Stimulated activated CD8-positive, alpha-beta memory T cell treated with anti-CD3 and anti-CD28 coated beads, Interleukin-2, amount 100 ng/mL, for 1 hour (primary cell): ENCODE measurements at places on chromosomes 2 and 18.

DNA sequence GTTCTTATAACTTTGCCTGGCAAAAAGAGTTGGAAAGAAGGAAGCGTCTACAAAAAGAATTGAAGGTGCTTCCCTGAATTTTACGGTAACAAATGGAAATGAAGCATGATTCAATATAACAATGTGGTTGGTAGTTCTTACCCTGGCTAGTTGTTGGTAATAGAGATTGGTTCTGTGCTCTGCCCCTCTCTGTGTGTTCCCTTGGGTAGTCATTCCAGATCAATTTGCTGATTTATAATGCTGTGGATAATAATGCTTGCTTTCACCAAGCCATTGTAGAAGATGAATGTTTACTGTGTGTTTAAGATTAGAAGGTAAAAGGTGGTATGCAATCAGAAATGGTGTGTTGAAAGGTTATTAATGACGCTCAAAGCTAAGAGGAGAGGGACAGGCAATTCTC lies 577.8 kb upstream of the NXPH2 start:
- DNase-seq, result no peak

GRCh38 chr18:11883153-11883552 lies 25.0 kb downstream of the MPPE1 start:
- no peak for DNase-seq

GRCh38 chr18:3380384-3380961 lies 69.5 kb upstream of the TGIF1 start:
- DNase-seq, result no peak

DNA sequence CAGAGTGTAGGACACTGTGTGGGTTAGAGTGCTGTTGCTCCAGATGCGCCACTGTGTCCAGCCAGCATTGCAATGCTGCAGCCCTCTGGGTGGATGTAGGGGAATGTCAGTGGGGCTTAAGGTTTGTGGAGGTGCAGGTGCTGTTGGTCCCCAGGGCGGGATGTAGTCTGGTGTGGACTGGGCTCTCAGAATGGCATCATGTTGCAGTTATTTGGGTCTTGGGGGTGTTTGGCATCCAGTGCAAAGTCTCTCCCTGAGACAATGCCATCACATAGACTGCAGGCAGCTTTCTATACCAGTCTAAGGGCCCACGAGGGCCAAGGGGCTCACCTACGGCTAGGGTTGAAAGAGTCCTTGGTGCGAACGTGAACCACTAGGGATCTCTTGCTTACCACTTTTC lies 275.3 kb downstream of the SOX11 start:
- no peak for DNase-seq

DNA sequence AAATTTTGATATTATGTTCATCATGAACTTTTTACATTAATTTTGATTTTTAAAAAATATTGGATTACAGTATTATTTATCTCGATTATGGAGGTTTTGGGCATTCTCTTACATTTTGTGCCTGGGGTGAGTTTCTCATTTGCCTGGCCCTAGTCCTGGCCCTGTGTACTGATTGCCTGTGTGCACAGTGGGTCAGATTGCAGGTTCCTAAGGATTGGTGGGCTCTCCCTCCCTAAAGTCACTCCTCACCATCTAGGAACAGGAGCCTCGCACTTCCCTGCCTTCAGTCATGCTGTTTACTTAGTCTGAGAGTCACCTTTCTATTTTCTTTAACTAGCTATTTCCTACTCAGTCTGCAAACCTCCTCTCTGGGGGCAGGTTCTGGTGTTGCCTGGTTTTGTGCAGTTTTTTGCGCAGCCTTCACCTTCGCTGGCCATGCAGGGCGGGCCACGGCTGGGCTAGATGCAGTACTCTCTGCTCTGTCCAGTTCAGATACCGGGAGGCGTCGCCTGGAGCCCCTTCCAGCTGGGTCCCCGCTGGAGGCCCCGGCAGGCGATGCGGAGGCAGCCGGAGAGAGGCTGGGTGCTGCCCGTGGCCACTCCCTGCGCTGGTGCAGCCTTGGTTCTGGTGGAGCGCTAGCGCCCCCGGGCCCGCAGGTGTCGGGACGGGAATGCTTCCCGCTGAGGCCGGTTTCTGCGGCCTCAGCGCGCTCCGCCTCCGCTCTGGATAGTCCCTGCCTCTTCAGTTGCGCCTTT lies 23.3 kb upstream of the MC5R start:
- peak; percentile 13 for DNase-seq

DNA sequence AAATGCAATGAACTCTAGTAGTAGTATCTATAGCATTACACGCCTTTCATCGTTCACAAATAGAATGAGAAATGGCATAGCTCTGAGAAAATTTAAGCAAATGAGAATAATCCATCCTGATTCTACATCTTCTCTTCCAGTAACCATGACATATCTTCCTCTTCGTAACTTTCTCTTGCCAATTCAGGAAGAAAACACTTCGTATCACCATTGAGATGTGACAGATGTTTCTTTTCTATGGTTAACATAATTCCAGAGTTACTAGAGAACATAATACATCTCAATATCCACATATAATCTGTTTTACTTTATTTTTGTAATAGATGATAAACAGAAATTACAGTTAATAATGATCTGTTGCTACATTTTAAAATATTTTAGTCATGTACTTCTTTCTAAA lies 1527.4 kb downstream of the LRP1B start:
- no peak for DNase-seq

DNA sequence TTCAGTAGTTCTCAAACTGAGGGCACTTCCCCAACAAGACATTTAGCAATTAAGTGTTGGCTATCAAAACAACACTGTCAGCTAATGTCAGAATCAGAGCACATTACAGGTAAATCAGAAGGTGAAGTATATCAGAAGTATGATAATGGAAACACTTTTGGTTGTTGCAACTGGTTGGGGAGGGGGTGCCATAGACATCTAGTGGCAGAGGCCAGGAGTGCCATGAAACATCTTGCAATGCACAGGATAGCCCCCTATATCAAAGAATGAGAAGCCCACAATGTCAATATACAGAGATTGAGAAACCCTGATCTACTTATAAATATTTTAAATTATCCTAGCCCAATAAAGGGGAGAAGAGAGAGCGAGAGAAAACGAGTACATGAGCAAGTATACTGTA lies 4.9 kb upstream of the XPO1 start:
- DNase-seq, result no peak

- DNase-seq, result no peak
Observed at GRCh38 chr2:12652723-12653122, 64.0 kb upstream of the TRIB2 start.

- DNase-seq, result peak; percentile 77
Observed at GRCh38 chr2:60819155-60819862, 62.1 kb upstream of the REL start.

GRCh38 chr18:59516356-59517155 lies 157.5 kb upstream of the LMAN1 start:
- no peak for DNase-seq

DNA sequence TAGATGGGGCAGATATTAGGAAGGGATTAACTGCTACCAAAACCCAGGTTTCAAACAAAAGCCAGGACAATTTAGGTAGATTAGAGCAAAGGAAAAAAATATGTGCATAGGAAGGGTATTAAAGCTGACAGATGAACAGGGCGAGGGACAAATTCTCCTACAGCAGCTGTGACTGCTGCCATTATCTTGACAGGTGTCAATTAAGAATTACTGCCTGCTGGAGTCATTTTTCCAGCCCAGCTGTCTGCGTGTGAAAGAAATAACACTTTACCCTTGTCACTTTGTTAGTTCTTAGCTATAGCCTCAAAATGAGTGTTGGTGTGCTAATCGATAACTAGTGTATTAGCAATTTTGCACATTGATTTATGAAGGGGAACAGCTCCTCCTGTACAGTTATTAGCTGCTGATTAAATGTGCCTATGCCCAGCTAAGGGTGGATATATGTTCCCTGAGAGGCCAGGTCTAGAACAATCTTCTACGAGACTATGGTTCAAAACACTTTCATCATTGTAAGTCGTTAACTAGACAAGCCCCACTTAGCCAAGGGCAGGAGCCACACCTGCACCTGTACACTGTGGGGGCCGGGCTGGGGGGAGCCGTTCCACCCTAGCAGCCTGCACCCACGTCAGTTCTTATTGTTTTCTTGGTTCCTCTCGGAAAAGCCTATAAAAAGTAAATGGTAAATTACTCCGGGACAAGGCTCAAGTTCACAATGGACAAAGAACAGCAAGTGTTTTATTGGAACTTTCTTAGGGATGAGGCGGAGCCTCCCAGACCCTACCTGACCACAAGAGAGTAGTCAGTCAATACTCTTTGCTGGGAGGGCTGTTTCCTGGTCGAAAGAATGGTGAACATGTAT lies 7.7 kb downstream of the TSHZ1 start:
- no peak for DNase-seq

DNA sequence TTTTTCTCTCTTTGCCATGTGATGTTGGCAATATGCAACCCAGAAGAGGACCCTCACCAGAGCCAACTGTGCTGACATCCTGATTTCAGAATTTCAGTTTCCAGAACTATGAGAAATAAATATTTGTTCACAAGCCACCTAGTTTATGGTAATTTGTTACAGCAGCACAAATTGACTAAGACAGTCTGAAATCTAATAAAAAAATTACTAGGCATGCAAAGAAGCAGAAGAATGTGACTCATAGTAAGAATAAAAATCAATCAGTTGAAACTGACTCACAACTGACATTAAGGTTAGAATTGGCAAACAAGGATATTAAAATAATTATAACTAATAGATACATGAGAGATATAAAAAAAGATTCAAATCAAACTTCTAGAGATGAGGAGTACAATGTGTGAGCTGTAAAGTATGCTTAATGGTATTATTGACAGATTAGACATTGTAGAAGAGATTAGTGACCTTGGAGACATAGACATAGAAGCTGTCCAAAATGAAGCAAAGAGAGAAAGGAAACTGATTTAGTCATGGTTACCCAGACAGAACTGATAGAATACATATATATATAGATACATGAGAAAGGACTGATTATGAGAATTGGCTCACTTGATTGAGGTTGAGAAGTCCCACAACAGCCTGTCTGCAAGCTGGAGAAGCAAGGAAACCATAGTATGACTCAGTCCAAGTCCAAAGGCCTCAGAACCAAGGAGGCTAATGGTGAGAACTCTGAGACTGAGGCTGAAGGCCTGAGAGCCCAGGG lies 27.8 kb upstream of the TTC39C start:
- no peak for DNase-seq

DNA sequence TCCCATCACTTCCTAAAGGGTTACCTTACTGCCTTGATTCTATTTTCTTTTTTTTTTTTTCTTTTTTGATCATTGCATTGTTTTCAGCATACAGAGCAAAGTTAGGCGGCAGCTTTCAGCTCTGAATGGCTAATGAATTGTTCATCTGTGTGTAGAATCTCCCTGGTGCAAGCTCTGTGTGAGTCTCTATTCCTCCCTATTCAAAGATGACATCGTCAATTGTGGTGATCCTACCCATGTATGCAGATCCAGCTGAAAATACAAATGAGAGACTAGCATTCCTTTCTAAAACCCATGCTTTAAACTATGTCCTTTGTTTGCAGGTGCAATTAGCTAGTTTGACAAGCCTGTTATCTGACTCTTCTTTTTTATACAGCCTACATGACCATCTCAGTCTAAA lies 539.0 kb downstream of the ARHGAP15 start:
- DNase-seq, result no peak

- DNase-seq, result no peak
Observed at GRCh38 chr18:79923896-79924585, 27.4 kb downstream of the SLC66A2 start.

DNA sequence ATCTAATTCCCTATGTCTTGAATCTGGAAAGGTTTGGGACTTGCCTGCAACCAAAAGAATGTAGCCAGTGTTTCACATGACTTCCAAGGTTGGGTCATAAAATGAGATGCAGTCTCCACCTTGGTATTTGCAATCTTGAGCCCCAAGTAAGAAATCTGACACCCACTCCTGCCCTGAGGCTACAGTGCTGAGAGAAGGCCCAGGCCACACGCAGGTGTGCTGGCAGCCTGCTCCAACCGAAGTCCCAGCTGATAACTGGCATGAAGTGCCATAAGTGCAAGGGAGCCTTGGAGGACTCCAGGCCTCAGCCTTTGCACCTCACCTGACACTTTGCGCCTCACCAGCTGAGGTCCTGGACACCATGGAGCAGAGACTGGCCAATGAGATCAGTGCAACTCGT lies 182.7 kb downstream of the ANAPC1 start:
- no peak for DNase-seq

DNA sequence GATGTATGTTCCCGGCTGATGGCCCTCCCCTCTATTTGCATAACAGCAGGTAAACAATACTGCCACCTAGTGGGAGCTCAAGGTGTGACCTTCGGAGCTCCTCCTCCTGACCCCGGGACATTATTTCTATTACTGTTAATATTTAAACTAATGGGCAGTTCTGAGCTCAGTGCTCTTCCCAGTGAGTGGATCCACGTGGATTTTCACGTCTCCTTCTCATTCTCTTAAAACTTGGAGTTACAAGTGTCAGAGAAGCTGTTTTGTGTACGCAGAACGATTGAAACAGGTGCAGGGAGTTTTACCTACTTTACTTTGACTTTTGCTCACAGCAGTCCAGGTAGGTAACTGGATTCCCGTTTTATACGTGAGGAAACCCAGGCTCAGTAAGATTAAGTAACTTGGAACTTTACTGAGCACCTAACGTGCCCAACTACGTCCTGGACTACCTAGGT lies 127.3 kb downstream of the PRKCE start:
- DNase-seq, result peak; percentile 46

GRCh38 chr2:58539973-58540372 lies 298.8 kb upstream of the FANCL start:
- no peak for DNase-seq

GRCh38 chr2:39717067-39717466 lies 51.4 kb downstream of the TMEM178A start:
- DNase-seq, result no peak

DNA sequence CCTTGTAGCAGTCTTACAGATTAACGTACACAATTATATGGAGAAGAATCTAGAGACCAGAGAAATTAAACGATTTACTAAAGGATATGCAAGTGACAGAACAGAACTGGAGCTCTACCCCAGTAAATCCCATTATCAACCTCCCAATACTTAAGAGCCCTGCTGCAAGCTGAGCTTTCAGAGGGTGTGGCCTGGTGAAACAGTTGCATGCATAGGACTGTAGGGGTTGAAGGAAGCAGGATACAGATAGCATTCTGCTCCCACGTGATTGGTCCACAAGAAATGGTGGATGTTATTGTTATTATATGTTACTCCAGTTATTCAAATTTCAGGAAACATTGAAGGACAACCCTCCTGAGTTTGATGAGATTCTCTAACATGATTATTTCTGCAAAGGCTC lies 210.8 kb upstream of the THUMPD2 start:
- DNase-seq, result no peak

DNA sequence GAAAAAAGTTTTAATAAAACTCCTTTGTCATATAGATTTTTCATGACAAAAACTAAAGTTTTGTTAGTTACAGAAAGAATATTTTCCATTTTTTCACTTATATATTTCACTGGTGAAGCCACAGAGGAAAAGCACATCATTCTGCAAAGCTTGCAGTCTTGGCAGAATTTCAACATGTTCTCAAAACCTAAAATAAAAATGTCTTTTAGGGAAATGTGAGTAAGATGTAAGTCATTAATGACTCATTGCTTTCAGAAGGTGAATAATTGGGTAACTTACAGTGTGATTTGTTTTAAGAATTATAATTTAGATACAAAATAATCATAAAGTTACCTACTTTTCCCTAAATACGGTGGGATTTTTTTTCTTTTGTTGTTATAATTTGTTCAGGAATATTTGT lies 43.4 kb upstream of the TNFRSF11A start:
- DNase-seq, result no peak
